AG09309 (cell line): ENCODE measurements at places on chromosomes 3 and 15.

GRCh38 chr3:196619223-196619622 is 20.3 kb upstream of the NRROS start:
- no peak for DNase-seq

GRCh38 chr3:124424396-124424795 is 305.9 kb upstream of the UMPS start:
- no peak for DNase-seq

DNA sequence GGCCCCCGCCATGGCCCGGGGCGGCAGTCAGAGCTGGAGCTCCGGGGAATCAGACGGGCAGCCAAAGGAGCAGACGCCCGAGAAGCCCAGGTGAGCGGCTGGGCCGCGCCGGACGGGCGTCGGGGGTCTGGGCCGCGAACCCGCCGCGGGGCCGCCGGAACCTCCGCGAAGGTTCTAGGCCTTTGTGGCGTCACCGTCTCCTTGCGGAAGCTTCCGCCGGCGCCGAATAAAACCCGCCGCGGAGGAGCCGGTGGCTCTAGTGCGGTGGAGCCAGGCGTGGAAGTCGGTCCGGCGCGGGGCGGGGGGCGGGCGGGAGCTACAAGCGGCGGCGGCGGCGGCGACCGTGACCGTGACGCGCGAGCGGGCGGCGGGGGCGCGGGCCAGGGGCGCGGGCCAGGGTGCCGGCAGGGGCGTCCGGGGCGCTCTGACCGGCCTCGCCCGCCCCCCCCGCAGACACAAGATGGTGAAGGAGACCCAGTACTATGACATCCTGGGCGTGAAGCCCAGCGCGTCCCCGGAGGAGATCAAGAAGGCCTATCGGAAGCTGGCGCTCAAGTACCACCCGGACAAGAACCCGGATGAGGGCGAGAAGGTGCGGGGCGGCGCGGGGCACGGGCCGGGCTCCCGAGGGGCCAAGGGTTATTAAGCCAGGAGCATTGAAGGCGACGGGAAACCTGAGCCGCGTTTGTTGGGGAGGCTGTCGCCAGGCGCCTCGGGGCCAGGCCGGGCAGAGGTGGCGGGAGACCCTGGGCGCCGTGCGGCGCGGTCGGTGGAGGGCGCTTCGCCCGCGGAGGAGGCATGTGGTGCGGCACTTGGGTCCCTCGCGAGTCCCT is at the start of gene DNAJA4:
TSS of gene DNAJA4 (plus strand) at position 259 of the 833 bp plus-strand sequence. CDS start at position 461, 202 bp downstream.
- DNase-seq: no peak

DNA sequence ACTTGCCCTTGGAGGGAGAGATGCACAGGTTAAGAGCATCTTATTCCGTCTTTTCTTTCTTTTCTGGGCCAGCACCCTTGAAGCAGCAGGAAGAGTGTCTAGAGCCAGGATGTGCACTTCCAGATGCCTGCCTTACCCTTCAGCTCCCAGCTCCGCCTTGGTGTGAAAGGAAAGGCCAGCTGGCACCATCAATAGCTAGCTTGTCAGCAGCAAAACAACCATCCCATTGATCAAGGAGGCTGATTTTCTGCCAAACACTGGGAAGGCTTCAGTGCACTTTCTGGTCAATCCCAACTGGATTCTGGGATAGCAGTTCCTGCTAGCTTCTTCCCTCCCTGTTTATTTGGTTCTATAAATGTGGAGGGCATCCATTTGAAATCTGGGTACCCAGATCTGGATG is 110.9 kb upstream of the GALNT15 start:
- DNase-seq: no peak

GRCh38 chr15:36757189-36757814 is 177.9 kb downstream of the CDIN1 start:
- DNase-seq: no peak

GRCh38 chr15:92846741-92847140 is 53.4 kb upstream of the CHD2 start:
- no peak for DNase-seq

GRCh38 chr15:29544513-29545128 is 275.0 kb upstream of the NSMCE3 start:
- no peak for DNase-seq

DNA sequence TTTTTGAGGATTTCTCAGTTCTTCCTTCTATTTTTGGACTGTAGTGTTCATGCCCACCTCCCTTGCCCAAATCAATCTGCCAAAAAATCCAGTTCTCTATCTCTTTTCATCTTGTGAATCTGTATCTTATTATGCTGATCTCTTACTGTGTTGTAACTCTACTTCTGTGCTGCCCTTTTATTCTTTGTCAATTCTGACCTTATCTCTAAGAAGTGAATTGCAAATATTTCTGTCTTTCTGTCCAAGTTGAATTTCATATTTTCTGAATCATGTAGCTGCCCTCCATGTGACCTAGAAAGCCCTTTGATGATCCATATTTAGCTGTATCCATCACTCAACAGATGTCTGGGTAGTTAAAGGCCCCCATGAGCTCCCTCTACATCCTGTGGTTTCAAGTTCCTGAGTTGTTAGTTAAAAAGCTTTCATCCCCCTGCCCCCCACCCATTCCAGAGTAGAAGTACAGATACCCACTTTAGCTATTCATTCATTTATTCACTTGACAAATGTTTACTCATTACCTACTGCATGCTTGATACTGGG is 33.6 kb upstream of the ETV5 start:
- no peak for DNase-seq

DNA sequence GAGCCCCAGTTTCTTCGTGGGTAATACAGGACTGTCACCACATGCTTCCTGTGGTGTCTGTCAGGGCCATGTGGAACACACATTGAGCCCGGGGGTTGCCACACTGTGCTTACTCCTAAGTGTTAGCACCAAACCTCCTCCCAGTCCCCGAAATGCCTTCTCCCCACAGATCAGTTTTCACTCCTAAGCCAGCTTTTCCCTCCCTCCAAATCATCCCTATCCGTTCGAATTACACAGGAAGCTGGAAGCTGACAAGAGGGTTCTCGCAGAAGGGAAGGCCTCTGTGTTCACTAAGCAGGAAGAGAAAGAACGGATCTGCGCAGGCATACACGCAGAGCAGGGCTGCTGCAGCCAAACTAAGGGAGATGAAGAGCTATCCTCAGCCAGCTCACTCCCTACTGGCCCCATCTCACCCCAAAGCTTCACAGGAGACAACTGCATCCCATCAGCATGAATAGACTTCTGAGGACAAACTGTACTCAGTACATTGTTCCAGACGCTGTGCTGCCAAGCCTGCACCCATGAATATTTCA is 32.3 kb downstream of the XXYLT1 start:
- no peak for DNase-seq

GRCh38 chr3:50671331-50671730 is 3.4 kb upstream of the DOCK3 start:
- peak; percentile 88 for DNase-seq

GRCh38 chr3:196220587-196220986 is 4.3 kb downstream of the SLC51A start:
- no peak for DNase-seq

- DNase-seq: peak; percentile 46
Observed at GRCh38 chr3:39000008-39000450, 51.7 kb downstream of the SCN11A start.

DNA sequence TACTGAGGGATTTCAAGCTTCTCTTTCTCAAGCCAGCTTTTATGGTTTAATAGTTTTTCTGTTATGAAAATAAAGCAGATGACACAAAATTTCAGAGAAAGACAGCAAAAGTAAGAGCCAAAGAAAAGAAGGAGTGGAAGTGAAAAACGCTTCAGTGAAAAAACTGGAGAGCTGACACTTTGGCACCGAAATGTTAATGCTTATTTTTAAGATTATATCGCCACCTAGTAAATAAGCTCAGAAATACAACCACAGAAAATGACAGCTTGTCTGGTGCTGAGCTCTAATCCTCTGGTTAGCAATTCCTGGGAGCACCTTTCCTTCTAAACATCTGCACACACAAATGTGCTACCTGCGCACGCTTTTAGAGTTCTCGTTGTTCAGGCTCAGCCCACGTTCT is 101.6 kb downstream of the ZPLD1 start:
- no peak for DNase-seq

GRCh38 chr3:37498126-37499039 is 324.0 kb upstream of the LRRFIP2 start:
- no peak for DNase-seq

GRCh38 chr3:105030211-105030610 is 336.5 kb upstream of the ALCAM start:
- DNase-seq: no peak

- DNase-seq: no peak
Observed at GRCh38 chr3:46163556-46164041, 44.5 kb downstream of the CCR1 start.

DNA sequence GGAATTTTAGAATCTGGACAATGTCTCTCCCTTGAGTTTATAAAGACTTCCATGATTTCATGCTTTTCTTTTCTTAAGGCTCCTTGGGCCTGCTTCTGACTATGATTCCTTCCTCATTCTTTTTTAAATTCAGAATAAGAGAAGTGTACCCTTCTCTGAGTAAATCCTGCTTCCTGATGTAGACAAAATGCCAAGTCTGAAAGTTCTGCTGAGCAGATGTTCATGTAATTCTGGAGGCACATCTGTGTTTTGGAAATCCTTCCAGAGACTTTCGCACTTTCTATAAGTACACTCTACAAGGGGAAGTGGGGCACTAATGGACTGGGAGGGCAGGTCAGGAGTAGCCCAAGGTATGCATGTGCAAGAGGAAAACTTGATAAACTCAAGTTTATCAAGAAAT is 24.8 kb downstream of the TPM1 start:
- no peak for DNase-seq

GRCh38 chr15:48876057-48876456 is 1.9 kb upstream of the EID1 start:
- no peak for DNase-seq

- DNase-seq: no peak
Observed at GRCh38 chr3:119794971-119795612, 13.2 kb downstream of the NR1I2 start.

DNA sequence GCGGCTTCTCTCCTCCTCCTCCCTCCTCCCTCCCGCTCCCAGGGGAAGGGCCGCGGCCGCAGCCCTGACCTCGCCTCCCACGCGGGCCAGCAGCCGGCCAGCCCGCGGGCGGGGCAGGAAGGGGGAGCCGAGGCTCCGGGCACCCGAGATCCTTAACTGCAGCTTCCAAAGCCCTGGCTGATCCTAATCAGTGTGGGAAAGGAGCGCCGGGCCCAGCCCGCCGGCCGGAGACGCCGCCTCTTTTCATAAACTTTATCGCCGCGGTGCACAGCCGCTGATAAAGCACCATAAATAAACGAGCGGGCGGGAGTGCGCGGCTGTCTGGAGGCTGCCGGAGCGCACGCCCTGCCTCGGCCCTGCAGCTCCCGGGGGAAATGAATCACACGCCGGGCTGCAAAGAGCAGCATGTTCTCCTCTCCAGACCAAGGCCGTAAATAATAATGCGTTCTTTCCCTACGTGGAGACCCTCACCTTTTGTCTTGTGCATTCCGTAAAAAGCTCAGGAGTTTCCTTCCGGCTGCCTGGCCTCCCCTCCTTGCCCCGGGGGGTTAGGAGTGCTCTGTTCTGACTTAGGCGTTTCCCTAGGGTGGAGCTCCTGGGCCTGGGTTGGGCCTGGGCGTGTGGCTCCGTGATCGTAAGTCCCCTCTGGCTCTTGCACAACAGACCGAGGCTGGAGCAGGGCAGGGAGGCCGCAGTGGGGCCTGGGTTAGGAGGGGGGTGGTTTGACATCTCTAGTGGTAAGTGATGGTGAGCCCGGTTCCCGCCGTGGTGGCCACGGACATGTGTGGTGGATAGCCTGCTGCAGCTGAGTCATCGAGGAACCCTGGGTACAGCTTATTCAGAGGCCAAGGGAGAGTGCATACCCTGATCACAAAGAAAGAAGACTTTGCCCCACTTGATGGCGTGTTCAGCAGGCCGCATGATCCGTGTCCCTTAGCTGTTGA is 132.6 kb upstream of the HES1 start:
- DNase-seq: peak; percentile 88

GRCh38 chr15:90154861-90155626 is 46.1 kb upstream of the SEMA4B start:
- DNase-seq: peak; percentile 62

DNA sequence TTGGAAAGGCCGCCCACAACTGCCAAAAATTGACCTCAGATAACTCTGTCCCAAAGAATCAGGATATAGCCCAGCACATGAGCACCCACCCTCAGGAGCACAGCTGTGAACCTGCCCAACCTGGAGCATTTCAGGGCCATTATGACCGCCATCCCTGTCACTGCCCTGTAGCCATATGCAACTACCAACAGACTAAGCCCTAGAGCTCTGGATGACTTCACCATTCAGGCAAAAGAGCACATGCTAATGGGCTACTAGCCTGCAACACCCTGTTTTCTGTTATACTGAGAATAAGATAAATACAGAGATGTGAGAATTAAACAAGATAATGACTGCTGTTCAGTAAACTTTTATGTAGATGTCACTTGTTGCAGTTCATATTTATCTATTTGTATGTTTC is 45.0 kb downstream of the TXNRD3 start:
- DNase-seq: no peak

DNA sequence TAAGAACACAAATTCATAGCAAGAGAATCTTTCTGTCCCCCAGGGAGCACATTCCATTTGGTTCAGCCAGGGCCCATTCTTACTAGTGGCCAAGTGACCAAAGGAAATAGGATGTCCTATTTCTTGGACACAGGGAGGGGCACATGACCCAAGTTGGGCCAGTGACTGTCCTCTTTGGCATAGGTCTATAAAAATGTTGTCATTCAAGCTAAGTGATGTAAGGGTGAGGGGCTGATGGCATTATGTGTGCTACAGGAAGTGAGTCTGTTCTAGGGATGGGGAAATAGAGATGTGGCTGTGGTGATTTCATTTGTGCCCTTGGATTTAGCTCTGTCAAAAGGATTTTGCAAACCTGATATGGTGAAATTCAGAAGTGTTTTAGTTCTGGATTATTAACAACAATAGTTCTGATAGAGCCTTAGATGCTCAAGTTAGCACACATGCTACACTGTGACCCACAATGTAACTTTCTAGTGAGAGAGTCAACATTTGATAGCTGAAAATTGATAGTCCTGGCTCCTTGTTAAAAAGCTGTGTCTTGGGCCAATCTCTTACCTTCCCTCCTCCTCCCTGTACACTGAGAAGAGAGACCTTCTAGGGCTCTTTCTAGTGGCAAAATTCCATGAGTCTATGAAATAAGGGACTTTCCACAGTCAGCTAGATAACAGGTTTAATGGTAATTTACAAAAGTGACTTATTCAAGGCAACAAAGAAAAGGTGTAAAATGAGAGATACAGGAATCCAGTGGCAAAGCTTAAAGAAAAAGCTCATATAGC is 117.2 kb downstream of the THRB start:
- no peak for DNase-seq

DNA sequence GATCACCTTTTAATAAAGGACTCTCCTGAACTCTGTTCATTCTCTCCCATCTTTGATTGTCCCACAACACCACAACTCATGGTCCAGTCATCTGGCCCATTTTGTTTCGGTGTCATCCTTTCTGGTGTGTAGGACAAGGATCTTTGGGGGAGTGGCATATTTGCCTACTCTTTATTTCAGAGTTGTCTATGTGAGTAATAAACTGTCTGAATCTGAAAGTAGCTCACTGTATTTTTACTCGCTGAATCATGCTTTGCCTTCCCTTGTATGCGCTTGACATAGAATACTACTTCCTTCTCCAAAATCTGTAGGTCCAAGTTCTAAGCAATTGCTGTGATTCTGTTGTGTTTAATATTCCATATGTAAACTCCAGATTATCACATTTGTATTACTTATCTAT is 29.9 kb upstream of the NOX5 start:
- no peak for DNase-seq
